Activated CD4-positive, alpha-beta T cell treated with anti-CD3 and anti-CD28 coated beads, Interleukin-2, amount 50 U/mL, for 4 hours (primary cell): ENCODE measurements at places on chromosomes 6 and 20.

DNA sequence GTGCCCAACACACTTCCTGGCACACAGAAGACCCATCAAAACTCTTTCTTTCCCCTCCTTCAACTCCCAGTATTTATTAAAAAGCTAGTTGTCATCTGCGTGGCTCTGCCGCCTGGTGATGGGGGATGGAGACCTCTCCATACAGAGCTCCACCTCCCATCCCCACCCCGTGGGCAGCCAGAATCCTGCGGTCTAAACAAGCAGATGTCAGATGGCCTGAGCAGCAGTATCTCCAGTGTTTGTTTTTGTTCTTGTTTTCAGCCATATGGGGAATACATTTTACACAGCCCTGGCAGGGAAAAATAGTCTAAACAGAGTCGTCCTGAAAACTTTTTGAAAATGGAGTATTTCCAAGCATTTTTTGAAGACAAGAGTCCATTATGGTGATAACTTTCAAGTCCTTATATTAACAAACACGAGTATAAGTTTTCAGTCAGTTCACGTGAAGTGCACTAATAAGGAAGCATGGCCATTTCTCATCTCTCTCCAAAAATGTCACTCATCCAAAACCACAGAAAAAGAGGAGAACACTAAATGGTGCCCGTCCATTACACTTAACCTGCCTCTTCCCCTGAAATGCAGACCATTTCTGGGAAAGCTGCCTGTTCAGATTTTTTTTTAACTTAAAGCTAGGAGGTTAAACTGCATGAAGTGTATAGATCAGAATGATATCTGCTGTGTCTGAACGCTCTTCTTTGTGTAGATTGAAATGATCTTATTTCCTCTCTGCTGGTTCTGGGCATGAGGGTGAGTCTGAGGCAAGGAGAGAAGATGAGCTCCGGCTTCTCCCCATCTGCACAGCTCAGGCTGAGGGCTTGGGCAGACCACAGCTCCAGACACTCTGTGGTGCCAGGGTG is 91.0 kb downstream of the TCP11 start:
- DNase-seq: no peak

- DNase-seq: no peak
Observed at GRCh38 chr6:13272131-13273046, 55.9 kb downstream of the TBC1D7 start.

DNA sequence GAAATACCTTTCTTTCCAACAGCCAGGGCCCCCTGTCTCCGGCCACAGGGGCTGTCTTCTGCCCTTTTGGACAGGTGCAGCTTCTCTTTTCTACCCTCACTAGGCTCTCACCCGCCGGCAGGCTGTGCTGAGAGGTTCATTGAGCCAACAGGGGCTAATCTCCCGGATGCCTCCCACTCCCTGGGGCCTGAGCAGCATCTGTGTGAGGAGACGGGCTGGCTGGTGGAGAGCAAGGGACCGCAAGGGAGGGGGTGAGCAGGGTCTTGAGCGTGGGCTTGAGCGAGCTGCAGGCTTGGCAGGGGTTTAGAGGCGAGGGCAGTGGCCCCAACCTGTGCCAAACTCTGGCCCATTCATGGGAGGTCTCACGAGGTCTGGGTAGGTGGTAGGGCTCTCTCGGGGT is 56.5 kb upstream of the CST7 start:
- no peak for DNase-seq

GRCh38 chr6:13668291-13668928 is 43.2 kb downstream of the RANBP9 start:
- DNase-seq: no peak

- no peak for DNase-seq
Observed at GRCh38 chr6:19538096-19538495, 299.1 kb upstream of the ID4 start.

DNA sequence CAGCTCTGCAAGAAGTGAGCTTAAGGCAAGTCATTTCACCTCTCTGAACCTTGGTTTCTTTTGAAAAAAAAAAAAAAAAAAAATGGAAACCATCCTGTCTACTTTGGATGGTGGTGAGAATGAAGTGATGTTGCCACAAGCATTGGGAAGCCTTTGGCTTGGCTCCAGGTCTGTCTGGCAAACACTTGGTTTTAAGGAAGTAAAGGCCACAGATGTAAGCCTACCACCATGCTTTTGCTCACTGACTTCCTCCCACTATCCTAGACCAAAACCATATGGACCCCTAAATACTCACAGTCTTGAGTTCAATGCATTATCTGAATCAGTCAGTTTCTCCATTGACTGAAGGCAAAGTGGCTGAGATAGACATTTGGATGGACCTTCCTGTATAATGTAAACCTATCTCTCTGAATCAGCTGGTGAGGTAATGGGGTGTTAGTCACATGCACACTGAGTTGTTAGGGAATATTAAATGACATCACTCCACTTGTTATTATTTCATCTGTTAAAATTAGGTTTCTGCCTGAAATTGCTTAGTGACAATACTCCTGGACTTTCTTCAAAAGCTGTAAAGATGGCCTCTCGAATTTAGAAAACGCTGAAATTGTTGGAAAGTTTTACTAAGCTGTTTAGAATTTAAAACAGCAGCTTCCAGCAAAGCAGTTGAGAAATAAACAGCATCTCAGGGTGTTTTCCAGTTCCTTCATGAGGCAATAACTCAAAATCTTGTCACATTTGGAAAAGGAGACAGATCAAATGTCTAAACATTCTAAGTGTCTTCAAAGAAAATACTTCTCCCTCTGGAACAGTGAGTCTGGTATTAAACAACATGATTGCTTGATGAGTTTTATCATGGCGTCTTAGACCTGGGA is 833.5 kb downstream of the DHX35 start:
- no peak for DNase-seq

DNA sequence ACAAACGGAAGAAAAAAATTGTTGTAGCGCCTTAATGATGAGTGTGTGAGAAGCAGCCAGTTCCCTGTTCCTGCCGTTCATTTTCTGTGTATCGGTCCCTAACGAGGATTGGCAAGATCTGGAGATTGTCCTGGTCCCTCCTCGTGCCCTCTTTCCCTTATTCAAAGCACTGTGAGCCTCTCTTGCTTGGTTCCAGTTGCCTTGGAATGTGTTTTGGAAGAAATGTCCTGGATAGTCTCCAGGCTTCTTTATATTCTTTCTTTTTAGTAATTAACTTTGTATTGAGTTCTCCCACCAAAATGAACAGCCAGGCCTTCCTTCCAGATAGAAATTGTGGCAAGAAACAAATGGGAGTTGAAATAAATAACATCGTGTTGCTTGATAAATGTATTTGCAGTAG is 348.3 kb downstream of the CDH26 start:
- DNase-seq: no peak

GRCh38 chr6:43014434-43014909 is 423 bp downstream of the KLHDC3 start:
- DNase-seq: no peak

- DNase-seq: no peak
Observed at GRCh38 chr6:38673397-38674165, 29.4 kb downstream of the GLO1 start.

DNA sequence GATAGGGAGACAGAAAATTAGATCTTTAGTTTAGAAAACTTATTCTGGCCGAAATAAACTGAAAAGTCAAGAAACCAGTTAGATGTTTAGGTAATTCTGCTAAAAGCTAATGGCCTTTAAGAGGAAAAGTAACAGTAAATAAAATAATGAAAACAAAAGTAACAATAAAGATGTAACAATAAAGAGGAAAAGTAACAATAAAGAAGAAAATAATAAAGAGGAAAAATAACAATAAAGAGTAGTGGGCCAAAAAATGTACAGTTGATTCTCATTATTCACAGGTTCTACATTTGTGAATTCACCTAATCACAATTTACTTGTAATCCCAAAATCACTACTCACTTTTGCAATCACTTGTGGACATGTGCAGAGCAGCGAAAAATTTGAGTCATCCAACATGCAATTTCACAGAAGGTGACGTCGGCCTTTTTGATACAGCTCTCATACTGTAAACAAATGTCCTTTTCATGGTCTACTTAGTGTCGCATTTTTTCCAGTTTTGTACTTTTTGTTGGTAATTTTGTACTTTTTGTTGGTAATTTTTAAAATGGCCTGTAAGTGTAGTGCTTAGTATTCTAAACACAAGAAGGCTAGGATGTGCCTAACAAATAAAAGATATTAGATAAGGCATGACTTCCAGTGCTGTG is 24.0 kb downstream of the HBS1L start:
- peak; percentile 17 for DNase-seq

GRCh38 chr6:51300510-51300909 is 481.8 kb downstream of the TFAP2B start:
- no peak for DNase-seq
